ENCODE measurements at places on chromosomes 13 and 19.
A peak's percentile ranks its signal among the peaks of the same experiment; 100 is the strongest.

DNA sequence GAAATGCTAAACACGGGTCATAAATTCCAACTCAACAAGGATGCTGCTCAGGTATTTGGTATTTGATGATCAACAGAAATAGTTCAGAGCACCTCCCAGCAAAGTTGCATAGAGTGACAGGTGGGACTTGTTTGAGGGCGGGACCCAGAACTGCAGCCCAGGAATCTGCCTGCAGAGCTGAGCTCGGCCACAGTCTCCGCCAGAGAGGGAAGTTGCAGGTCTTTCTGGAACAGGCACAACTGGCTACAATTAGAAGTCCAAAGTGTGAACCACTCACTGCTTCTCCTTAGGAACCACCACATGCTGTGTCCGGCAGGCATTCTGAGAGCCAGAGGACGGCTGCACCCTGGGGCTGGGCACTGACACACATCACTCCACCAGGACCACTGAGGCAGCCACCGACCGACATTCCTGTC is 1.1 kb downstream of the SLC15A1 start:
- no peak for DNase-seq

- DNase-seq, result no peak
These were observed 922 bp downstream of the PLEKHG2 start for GRCh38 chr19:39413272-39413910.

DNA sequence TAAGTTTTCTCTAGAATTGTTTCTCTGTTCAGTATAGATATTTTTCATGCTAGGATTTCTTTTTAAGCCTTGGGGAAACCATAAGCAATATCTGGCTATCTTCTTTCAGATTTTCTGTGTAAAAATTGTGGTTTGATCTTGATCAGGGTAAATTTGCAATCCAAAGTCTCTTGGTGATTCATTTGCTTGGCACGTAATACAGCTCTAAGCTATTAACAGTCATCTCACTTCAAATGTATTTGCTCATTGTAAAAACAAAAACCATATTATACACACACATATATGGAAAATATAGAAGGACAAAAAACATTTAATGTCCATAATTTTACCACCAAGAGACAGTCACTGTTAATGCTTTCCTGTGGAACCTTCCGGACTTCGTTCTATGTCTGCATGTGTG is 191.0 kb downstream of the SHISA2 start:
- no peak for DNase-seq

GRCh38 chr13:64819081-64819480 is 2411.1 kb downstream of the PCDH9 start:
- DNase-seq, result no peak

GRCh38 chr13:54901316-54901715 is 1872.7 kb downstream of the OLFM4 start:
- DNase-seq, result no peak

GRCh38 chr13:65881561-65882155 is 1348.5 kb downstream of the PCDH9 start:
- DNase-seq, result no peak

DNA sequence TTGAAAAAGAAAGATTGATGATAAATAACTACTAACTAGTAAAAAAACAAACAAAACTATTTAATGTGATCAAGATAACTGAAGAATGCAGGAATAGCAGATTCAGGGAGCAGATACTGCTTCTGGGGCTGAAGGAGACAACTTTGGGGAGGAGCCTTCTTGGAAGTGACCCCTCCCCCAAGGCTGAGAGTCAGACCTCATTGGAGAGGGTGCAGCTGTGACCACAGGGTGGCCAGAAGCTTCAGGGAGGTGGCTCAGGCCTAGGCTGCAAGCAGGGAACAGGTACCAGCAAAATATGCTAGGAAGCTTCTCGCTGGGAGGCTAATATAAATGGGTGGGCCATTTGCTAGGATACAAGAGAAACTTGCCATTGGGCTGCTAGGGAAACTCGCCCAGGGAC is 149.9 kb downstream of the MYO16 start:
- DNase-seq, result no peak

GRCh38 chr19:15629003-15629880 is 11.5 kb upstream of the CYP4F3 start:
- DNase-seq, result peak; percentile 78

DNA sequence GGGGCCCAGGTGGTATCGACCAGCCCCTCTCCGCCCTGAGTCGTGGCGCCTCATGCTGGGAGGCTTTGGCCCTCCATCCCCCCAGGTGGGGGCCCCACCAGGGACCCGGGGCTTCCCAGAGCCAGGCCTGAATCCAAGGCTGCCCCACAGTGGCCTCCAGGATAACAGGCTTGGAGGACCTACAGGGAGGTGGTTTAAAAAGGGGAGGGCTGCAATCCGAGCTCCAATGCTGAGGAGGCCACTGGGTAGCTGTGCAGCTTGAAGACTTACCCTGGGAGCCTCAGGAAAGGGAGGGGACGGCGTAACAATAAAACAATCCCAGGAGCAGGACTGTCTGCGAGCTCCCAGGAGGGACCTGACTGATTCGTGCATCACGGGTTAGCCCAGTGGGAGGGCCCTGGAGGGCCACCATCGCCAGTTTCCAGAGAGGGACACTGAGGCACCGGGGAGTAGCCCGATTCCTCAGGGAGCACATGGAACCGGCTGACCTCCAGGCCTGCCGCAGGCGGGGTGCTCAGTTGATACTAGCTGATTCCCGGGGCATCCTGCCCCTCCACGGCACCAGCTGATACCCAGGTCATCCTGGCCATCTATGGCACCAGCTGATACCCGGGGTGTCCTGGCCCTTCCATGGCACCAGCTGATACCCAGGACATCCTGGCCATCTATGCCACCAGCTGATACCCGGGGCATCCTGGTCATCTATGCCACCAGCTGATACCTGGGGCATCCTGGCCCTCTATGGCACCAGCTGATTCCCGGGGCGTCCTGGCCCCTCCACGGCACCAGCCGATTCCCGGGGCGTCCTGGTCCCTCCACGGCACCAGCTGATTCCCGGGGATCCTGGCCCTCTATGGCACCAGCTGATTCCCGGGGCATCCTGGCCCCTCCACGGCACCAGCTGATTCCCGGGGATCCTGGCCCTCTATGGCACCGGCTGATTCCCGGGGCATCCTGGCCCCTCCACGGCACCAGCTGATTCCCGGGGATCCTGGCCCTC is 3.7 kb upstream of the C2CD4C start:
- DNase-seq, result no peak

- DNase-seq, result no peak
These were observed 21.8 kb upstream of the NAXD start for GRCh38 chr13:110593430-110594130.

- no peak for DNase-seq
These were observed 62.6 kb downstream of the LATS2 start for GRCh38 chr13:20998649-20999415.

DNA sequence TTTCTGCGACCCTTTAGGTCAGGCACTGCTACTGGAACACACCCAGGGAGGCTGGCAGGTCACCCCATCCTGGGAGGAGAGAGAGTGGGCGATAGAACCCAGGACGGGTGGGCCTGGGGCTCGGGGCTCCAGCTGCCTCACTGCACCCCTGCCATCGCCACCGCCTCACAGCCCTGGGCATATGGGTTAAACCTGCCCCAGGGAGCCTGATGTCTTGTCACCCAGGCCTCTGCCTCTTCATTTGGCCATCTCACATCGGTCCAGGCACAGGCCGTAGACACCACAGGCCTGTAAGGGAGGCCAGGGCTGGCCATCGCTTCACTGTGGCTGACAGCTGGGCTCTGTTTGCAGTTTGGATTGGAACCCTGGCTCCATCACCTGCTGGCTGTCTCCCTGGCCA is 10.2 kb downstream of the PRPF31 start:
- no peak for DNase-seq

DNA sequence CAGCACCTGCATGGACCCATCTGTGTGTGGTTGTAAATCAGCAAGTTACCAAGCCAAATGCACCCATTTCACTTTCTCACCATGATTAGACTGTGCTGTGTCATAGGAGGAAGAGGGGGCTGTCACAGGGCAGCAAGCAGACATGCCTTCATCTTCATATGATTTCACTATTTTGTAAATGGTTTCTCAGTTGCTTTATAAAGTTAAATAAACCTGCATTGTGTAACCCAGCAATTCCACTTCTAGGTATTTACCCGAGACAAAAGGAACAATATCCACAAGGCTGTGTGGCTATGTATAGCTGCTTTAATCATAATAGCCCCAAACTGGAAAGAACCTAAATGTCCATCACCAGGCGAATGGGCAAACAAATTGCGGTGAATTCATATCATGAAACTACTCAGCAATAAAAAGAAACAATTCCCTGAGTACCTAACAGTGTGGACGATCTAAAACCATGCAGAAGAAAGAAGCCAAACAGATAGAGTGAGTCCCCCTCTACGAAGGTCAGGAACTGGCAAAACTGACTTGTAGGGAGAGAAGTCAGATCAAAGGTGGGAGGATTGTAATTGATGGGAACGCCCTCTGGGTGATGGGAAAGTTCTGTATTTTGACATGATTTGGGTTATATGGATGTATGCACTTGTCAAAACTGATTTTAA is 185.4 kb downstream of the COL4A1 start:
- DNase-seq, result no peak

GRCh38 chr19:32181216-32181920 is 164.0 kb upstream of the ZNF507 start:
- DNase-seq, result no peak

DNA sequence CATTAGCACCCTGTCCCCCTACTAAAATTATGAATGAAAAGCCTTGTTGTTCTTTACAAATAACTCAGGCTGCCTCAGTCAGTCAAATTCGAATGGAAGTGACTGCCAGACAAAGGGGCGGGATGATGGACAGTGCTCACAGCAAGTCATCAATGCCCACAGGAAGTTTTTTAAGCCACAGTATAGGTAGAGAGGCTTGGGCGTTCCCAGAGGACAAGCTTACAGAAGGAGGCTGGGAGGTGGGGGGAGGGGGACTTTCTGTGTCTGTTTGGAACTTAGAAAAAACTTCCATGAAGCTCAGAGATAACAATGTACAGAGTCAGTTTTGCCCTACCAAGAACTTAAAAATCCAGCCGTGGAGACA is 18.5 kb upstream of the SPRY2 start:
- DNase-seq, result no peak

DNA sequence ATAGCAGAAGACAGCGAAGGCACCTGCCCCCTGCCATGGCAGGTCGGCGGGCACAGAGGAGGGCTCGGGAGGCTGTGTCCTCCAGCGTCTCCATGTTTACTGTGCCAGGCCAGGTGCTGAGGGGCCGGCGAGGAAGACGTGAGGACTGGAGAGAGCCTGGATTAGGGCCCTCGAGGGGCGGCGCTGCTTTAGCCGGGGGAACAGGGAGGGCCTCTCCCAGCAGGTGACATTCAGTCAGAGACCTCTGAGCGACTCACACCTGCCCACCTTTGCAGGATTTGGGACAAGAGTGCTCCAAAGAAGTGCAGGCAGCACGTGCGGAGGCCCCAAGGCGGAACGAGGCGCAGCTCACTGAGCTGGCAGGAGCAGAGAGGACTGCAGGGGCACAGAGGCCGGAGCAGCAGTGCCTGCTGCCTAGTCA is 17.6 kb downstream of the KDM4B start:
- no peak for DNase-seq

Data from activated T-cell treated with anti-CD3 and anti-CD28 coated beads for 48 hours (primary cell).